ENCODE measurements at places on chromosomes 5 and 9. TPM values are rescaled to one million over a fixed set of nuclear protein-coding genes. Genes with fewer than 3 reads are reported as not detected.

Gene S1PR3
- 7.6 TPM for total RNA-seq

Gene OR13C4
- not detected for total RNA-seq

Gene SEC16A
- total RNA-seq, result 59.2 TPM

Gene GTF2H2
- total RNA-seq, result 43.6 TPM

Gene LECT2
- not detected for total RNA-seq

Gene NIM1K
- not detected for total RNA-seq

DNA sequence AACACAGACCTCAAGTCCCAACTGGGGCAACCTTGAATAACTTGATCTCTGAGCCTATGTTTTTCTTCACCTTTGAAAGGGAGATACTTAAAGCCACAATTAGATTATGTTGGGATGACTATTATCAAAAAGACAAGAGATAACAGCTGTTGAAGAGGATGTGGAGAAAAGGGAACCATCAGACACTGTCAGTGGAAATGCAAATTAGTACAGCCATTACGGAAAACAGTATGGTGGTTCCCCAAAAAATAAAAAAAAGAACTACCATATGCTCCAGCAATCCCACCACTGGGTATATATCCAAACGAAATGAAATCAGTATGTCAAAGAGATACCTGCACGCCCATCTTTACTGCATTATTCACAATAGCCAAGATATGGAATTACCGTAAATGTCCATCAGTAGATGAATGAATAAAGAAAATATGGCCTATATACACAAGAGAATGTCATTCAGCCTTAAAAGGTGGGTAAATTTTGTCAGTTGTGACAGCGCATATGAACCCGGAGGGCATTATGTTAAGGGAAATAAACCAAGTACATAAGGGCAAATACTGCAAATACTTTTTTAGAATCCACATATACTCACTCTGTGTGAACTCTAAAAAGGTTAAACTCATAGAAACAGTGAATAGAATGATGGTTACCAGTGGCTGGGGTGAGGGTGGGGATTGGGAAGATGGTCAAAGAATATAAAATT, 12.7 kb downstream of the FAT2 start:
- DNase-seq, result no peak

- DNase-seq, result no peak
Measured at GRCh38 chr9:83491413-83491812, 46.8 kb downstream of the FRMD3 start.

DNA sequence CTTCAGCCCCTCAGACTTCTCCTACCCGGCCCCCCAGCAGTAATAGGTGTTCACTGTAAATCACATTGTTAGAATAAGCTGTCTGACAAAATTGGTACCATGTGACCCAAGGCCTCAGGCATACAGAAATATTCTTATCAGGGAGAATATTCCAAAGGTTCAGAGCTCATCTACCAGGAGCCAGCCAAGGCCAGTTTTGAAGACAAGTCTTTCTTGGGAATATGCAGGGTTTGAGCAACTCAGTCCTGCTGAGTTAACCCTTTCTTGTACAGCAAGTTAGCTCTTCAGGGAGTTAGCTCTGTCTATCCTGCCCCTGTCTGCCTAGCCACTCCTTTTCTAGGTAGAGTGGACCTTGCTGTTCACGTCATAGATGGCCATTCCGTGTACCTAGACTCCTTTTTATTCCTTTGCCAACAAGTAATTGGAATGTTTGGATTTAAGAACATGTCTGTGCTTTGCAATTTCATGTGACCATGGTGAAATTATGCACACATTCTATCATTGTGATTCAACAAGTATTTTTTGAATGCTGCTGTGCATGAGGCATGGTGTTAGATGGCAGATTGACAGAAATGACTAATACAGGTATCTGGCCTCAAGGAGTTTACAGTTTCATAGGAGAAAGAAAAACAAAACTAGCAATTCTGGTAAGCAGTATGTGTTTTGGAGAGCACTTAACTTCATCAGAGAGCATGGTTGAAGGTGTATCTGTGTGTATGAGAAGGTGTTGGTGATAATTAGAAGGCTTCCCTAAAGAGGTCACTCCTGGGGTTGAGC, 22.6 kb downstream of the TGFBR1 start:
- no peak for DNase-seq

DNA sequence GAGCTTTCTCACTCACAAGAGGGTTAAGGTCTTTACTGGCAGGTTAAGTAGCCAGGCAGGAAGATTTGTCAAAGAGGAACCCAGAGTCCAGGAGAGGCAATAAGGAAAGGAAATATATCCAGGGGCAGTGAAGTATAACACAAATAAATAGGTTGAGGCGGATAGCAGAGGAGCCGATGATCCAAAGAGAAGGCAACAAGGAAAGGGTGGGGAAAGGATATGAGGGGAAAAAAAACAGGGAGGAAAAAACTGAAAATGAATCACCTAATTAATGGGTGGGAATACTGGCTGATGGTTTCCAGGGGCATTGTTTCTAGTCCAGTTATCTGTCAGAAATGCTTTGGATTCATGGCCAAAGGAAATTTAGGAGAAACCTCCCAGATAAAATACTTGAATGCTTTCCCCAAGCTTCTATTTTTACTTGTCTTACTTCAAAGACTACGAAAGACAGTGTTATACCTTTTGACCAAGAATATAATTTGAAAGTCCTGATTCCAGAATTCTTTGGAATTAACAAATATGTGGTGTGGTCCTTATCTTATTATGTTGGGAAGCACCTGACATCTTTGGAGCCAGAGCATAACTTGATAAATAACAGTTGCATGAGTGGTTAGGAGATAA, 146.5 kb downstream of the AOPEP start:
- DNase-seq, result no peak

DNA sequence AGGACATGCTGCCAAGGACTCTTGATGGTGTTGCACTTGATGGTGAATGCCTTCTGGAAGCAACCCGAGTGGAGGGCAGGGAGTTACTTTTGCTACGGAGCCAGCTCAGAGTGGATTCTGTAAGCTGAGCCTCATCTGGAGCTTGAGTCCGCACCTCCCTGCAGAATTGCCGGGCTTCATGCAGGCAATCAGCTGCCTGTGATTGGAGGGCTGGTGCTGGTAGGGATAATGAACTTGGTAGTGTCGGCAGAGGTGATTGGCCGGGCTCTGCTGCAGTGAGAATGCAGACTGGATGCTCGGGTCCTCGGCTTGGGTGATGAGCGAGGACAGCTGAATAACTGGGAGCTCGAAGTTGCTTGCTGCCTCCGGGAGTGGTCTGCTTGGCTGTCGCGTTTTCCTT, 23.1 kb downstream of the SLC25A25 start:
- DNase-seq, result peak; percentile 94

- no peak for DNase-seq
Measured at GRCh38 chr5:92237896-92238295, 854.8 kb upstream of the ARRDC3 start.

GRCh38 chr5:91225848-91226686, 157.1 kb downstream of the ARRDC3 start:
- peak; percentile 90 for DNase-seq

DNA sequence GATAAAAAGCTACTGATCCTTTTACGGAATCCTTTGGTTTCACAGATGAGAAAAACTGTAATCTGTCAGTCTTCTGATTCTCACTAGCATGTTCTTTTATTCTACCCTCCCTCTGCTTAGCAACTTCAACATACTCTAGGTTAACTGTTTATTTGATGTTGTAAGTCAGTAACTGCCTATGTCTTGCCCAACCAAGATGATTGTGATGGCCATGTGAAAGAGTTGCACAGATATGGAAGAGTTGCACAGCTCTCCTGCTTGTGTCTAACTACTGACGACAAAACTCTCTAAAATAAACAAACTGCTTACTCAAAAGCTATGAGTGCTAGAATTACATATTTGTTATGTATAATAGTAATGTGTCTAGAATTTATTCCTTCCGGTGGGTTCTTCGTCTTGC, 227.3 kb upstream of the DAB2 start:
- DNase-seq, result no peak

- no peak for DNase-seq
Measured at GRCh38 chr5:145979270-145980223, 43.2 kb downstream of the SH3RF2 start.

- DNase-seq, result no peak
Measured at GRCh38 chr9:14258660-14259239, 55.2 kb downstream of the NFIB start.

DNA sequence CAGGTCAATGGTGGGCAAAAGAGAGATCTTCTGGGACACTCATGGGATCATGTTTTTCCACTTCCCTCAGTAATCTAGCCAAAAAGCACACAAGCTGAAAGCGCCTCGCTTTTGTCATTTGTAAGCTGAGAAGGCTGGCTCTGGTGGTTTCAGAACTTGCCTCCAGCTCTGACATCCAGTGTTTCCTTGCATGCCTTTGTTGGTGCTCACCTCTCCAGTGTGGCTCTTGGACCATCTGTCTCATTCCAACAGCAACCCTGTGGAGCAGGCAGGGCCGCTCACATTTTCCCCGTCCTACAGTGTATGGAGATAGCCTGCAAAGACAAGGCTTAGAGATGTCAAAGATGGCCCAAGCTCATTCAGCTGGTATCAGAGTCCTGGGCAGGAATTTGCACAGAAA, 160.8 kb upstream of the KLF4 start:
- DNase-seq, result no peak

DNA sequence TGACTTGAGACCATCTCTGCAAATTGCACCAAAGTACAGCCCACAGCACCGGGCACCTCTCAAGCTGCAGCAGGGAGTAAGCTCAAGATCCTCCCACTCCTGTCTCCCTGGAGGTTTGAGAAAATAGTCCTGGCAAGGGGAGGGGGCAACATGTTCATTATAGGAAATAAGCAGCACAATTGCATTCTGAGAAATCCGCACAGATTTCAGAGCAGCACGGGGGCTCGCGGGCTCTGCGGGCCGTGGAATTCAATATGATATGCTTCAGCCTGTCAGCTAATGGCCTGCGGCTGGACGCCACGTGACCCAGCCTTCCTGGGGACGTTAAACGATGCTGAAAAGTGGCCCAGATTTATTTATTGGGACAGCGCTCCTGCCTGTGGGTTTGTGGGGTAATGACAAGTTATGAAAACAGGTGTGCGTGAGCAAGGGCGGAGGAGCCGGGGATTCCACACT, 156.4 kb downstream of the DAB2IP start:
- DNase-seq, result no peak

GRCh38 chr5:14983666-14984441, 112.3 kb upstream of the ANKH start:
- DNase-seq, result no peak

- DNase-seq, result no peak
Measured at GRCh38 chr5:115542086-115542485, 2.5 kb downstream of the FEM1C start.

DNA sequence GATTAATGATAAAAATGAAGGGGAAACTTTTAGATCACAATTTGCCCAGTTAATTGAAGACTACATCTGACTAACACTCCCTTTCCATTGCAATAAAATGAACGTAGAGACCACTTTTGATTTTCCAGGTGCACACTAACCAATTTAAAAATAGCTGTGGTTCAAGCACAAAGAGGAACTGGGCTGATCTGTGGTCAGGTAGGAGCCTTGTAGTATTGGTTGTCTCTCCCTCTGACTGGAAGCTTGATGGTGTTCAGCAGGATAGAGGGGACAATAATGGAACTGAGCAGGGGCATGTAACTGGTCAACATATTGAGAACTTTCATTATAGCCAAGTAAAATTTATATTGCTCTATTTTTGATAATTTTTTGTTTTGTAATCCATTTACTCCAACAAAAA, 886.8 kb upstream of the SEMA6A start:
- no peak for DNase-seq

DNA sequence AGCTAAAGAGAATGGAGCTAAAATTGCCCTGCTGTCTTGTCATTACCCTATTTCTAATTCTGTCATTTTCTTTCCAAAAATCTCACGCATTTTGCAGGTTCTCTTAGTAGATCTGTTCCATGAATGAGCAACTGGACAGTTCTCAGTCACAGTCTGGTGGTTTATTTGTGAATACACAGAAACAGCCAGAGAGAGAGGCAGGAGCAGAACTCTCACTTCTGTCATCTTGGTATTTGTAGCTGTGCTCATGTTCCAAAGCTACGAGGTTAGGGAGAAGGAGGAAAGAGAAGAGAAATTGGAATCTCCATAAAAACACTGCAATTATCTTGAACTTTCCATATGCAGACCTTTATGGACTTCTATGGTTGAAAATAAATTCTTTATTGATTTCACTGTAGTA, 118.0 kb upstream of the OR13F1 start:
- DNase-seq, result no peak

DNA sequence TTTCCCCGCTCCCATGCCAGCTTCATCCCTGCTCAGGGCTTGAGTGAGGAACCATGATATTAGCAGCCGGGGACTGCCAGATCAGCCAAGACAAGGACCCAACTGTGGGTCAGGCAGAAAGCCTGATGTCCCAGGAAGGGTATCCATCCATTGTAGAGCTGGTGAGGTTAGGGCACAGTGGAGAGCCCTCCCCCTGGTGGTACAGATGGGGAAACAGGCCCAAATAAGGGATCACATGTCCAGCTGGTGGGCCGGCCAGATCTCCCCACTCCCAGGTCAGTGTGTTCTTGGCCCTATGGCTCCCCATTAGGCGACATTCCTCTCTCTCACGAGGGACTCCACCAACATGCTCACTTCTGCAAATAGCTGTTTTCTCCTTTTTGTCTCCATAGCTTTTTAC, 9.0 kb downstream of the CDX1 start:
- DNase-seq, result peak; percentile 83

DNA sequence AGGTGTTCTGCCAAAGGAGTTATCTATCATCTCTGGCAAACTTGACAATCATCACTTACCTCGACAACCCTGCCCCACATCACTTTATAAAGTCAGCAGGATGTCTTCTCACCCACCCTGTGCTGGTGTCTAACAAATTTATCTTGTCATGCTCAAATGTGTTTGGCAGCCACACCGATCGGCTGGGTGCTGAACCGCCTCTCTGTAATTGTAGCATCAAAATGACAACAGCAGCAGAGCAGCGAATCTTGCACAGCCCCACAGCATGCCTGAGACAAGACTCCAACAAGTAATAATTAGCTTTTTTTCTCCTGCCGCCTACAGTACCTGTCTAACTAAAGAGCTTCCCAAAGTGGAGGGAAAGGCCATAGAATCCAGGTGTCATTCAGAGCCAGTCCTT, 176.2 kb downstream of the NR3C1 start:
- DNase-seq, result no peak

GRCh38 chr9:114035845-114036801, 42.0 kb downstream of the AMBP start:
- no peak for DNase-seq
